ENCODE measurements at places on chromosomes 5 and 9.
A peak's percentile ranks its signal among the peaks of the same experiment; 100 is the strongest.

DNA sequence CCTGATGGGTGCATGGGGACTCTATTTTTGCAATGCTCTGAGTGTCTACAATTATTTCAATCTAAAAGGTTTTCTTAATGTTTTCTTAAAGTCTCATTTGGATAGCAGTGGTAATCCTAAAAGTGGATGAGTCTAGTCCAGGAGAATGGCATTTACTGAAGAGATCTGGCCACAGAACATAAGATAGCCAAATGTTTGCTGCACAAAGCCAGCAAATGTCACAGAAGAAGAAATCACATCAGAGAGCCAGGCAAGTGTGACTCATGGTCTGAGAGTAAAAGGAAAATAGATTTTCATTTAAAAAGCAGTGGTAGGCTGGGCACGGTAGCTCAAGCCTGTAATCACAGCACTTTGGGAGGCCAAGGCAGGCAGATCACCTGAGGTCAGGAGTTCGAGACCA, 352.7 kb upstream of the GRAMD2B start:
- H3K27me3 ChIP-seq = no peaks in the 10 kb centered on the region
- no peak overlapping the region for H3K4me3 ChIP-seq
- no peak for DNase-seq
- no peaks in the 10 kb centered on the region for H3K4me1 ChIP-seq
- no peaks in the 10 kb centered on the region for H3K36me3 ChIP-seq

DNA sequence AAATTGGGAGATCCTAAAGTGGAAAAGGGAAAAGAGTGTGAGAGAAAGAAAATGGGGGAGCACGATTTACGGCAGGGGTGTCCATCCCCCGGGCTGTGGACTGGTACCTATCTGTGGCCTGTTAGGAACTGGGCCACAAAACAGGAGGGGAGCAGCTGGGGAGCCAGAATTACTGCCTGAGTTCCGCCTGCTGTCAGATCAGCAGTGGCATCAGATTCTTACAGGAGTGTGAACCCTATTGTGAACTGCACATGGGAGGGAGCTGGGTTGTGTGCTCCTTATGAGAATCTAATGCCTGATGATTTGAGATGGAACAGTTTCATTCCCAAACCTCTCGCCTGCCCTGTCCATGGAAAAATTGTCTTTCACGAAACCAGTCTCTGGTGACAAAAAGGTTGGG, 108.3 kb upstream of the ADAMTSL1 start:
- no peaks in the 10 kb centered on the region for H3K4me1 ChIP-seq
- no peaks in the 10 kb centered on the region for H3K36me3 ChIP-seq
- no peak overlapping the region for H3K4me3 ChIP-seq
- H3K27ac ChIP-seq = no peak overlapping the region
- H3K27me3 ChIP-seq = no peaks in the 10 kb centered on the region

- no peak overlapping the region for H3K27ac ChIP-seq
- H3K27me3 ChIP-seq = no peaks in the 10 kb centered on the region
- H3K4me1 ChIP-seq = no peaks in the 10 kb centered on the region
- H3K36me3 ChIP-seq = no peaks in the 10 kb centered on the region
Observed at GRCh38 chr5:43592363-43592762, 10.6 kb upstream of the NNT start.

DNA sequence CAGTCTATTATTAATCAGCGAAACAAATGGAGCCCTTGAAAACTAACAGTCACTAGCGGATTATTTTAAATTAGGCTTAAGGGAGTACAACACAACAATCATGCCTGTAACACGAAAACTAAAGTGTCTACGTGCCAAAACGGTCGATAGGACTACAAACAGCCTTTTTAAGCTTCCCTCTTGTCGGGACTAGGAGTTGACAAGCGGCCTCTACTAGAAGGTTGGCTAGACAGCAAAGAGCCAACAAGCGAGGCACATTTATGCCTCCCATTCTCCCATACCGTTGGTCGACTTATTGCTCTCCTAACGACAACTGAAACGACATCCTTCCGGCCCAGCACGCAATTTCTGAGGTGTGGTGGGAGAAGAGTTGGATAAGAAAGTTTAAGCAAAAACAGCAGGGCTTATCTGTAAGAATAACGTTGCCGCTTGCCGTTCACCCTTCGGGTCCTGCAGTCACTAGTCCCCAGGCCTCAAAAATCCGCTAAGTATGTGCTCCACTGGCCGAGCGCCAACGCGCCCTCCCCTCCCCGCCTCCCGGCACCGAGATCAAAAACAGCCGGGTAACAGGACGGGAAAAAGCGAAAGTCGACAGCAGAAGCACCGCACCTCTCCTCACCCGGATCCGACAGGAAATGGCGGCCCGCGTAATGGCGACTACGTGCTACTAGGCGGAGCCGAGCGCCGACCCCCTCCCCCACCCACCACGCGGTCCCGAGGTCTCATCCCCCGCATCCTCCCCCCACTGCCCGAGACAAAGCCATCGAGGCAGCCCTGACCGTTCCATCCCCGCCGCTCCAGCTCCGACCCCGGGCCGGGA, 813 bp downstream of the HNRNPK start:
- H3K27ac ChIP-seq = peak overlapping the region; percentile 94
- peak; percentile 71 for DNase-seq
- peak overlapping the region; percentile 97 for H3K4me3 ChIP-seq
- peaks cover 4% of the 10 kb centered on the region for H3K4me1 ChIP-seq
- no peaks in the 10 kb centered on the region for H3K27me3 ChIP-seq

- H3K27ac ChIP-seq = no peak overlapping the region
- H3K27me3 ChIP-seq = no peaks in the 10 kb centered on the region
- H3K4me3 ChIP-seq = no peak overlapping the region
- no peaks in the 10 kb centered on the region for H3K4me1 ChIP-seq
Observed at GRCh38 chr5:36396640-36397039, 94.9 kb upstream of the RANBP3L start.

GRCh38 chr5:93886098-93886806, 144.9 kb upstream of the POU5F2 start:
- H3K36me3 ChIP-seq = no peaks in the 10 kb centered on the region
- no peaks in the 10 kb centered on the region for H3K27me3 ChIP-seq
- H3K4me3 ChIP-seq = no peak overlapping the region
- H3K27ac ChIP-seq = no peak overlapping the region

DNA sequence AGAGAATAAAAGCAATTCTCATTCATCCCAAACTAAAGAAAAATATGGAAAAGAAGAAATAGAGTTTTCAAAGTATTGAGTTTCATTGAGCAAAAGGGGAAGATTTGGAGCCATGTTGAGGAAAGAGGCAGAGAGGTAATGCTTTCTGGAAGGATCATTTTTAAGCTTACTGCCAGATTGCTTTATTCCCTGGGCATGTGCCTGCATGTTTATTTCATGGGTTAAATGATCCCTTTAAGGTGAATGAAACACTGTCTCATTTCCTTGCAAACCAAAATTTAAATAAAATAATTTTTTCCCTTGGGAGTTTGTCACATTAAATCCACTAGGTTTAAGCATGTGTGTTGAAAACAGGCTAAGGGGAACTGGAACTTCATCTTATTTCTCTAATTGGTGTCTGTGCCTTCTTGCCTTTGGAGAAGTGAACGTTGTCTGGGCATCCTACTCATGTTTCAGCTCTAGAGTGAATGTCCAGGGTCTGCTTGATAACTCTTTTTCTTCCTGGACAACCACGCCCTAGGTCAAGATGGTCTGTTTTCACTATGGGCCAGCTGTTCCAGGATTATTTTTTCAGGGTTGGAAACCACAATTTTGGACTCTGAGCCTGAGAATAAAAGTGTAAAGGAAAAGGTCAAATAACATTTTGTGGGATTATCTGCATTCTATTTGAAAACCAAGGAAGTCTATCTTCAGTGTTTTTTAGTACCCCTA, 114.1 kb upstream of the ELL2 start:
- no peak for DNase-seq
- H3K27ac ChIP-seq = no peak overlapping the region
- no peaks in the 10 kb centered on the region for H3K36me3 ChIP-seq
- H3K27me3 ChIP-seq = no peaks in the 10 kb centered on the region
- H3K4me3 ChIP-seq = no peak overlapping the region
- H3K4me1 ChIP-seq = no peaks in the 10 kb centered on the region

GRCh38 chr5:180852495-180852894, 8.6 kb downstream of the ZFP62 start:
- DNase-seq = no peak
- H3K4me3 ChIP-seq = no peak overlapping the region
- H3K4me1 ChIP-seq = no peaks in the 10 kb centered on the region
- no peaks in the 10 kb centered on the region for H3K27me3 ChIP-seq

GRCh38 chr9:21432672-21433425, 7.4 kb upstream of the IFNA1 start:
- no peaks in the 10 kb centered on the region for H3K4me1 ChIP-seq
- no peaks in the 10 kb centered on the region for H3K27me3 ChIP-seq
- H3K27ac ChIP-seq = no peak overlapping the region
- no peak for DNase-seq

DNA sequence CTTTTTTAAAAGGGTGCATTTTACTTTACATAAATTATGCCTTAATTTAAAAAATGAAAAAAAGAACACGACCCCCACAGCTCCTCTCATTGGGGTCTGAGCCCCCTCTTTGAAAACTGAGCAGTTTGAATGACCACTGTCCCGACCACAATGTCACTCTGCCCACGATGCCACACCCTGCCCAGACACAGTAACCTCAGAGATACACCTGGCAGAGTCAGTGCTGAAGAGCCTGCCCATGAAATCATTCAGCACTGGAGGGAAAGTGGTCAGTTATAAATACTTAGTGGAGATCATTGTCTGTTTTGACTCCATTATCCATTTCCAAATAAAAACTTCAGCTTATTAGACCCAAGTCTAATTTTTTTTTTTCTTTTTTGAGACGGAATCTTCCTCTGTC, 49.3 kb downstream of the DNAJC21 start:
- no peak overlapping the region for H3K4me3 ChIP-seq
- H3K4me1 ChIP-seq = peaks cover 4% of the 10 kb centered on the region
- no peaks in the 10 kb centered on the region for H3K27me3 ChIP-seq
- DNase-seq = no peak

- no peaks in the 10 kb centered on the region for H3K27me3 ChIP-seq
- peaks cover 7% of the 10 kb centered on the region for H3K4me1 ChIP-seq
- no peaks in the 10 kb centered on the region for H3K36me3 ChIP-seq
- no peak overlapping the region for H3K4me3 ChIP-seq
Observed at GRCh38 chr9:109258481-109259302, 62.2 kb downstream of the EPB41L4B start.

- no peaks in the 10 kb centered on the region for H3K4me1 ChIP-seq
- no peak for DNase-seq
- no peak overlapping the region for H3K27ac ChIP-seq
Observed at GRCh38 chr5:135999406-136000139, 29.2 kb upstream of the TGFBI start.

DNA sequence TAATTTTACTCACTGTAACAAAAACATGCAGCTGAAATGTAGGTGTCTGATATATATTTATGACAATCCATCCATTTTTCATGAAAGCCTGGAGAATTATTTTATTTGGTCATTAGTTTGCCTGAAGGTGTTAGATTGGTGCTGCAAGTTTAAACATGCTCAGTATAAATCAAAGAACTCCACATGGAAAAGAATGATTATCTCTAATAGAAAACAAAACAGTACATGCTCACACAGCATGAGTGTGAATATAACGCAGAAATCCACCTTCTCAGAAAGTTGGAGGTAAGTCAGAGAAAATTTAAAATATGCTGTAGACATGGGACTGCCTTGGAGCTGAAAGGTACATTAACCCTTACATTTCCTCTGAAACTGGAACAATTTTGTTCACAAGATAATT, 165.5 kb upstream of the RGS7BP start:
- H3K27ac ChIP-seq = no peak overlapping the region
- H3K4me1 ChIP-seq = no peaks in the 10 kb centered on the region
- no peaks in the 10 kb centered on the region for H3K27me3 ChIP-seq
- no peak for DNase-seq
- no peak overlapping the region for H3K4me3 ChIP-seq

- no peaks in the 10 kb centered on the region for H3K36me3 ChIP-seq
- DNase-seq = no peak
- H3K27ac ChIP-seq = no peak overlapping the region
- no peaks in the 10 kb centered on the region for H3K4me1 ChIP-seq
- no peaks in the 10 kb centered on the region for H3K27me3 ChIP-seq
Observed at GRCh38 chr9:121399126-121399882, 29.3 kb upstream of the STOM start.
